ENCODE measurements at places on chromosomes 1 and 21.

DNA sequence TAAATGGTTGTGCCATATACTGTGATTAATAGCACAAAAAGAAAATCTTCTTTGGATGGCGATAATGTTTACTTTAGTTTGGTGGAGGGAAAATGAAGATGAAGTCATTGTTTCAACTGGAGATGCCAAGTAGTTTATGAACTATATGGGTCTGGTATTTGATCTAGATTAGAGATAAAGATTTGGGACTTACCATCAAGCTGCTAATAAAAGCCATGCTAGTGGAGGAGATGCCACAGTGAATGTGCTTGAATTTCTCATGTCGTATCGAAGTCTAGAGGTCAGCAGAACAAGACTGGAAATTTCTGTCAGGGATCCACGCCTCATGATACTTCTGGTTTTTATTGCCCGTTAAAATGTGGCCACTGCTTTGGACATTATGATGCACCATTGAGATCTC lies 742.0 kb downstream of the NCAM2 start:
- no peak for DNase-seq

GRCh38 chr1:166902279-166902678 lies 26.2 kb upstream of the TADA1 start:
- no peak for DNase-seq

DNA sequence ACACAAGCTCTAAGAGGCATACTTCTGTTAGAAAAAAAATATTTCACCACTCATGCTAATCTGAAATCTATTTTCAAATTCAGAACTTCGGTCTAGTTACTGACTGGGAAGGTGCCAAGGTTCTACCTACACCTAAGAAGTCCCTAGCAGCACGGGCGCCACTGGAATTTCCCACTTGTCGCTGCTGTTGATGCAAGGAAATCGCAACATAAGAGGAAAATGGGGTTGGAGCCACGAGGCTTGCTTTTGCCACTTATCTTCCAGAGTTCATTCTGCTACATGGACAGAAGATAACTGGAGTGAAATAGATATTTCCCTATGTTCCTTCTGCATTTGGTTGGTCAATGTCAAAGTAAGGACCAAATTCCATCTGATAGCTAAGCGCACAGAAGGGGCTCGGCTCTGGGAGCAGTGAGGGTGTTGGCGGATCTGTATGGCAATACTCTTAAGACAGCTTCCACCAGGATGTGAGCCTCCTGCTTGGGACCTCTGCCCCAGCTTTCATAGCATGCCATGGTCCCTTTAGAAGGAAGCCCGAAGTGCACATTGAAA lies 47.2 kb downstream of the RCAN1 start:
- DNase-seq: no peak

GRCh38 chr1:228841632-228842031 lies 106.4 kb downstream of the RHOU start:
- no peak for DNase-seq

DNA sequence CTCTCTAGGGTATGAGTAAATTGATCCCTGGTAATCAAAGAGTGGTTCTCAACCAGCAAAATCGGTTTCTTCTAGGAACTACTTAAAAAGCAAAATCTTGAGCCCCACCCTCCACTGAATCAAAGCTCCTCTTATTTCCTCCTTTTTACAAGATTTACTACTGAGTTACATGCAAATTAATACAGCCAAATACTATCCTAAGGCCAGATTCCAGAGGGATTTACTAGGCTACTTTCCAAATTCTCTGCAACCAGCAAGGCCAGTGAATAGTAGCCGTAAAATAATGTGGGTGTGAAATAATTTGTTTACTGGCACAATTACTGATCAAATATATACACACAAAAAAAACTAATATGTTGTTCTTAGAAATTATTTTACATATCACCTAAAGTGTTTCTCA lies 1583.8 kb downstream of the NCAM2 start:
- no peak for DNase-seq

DNA sequence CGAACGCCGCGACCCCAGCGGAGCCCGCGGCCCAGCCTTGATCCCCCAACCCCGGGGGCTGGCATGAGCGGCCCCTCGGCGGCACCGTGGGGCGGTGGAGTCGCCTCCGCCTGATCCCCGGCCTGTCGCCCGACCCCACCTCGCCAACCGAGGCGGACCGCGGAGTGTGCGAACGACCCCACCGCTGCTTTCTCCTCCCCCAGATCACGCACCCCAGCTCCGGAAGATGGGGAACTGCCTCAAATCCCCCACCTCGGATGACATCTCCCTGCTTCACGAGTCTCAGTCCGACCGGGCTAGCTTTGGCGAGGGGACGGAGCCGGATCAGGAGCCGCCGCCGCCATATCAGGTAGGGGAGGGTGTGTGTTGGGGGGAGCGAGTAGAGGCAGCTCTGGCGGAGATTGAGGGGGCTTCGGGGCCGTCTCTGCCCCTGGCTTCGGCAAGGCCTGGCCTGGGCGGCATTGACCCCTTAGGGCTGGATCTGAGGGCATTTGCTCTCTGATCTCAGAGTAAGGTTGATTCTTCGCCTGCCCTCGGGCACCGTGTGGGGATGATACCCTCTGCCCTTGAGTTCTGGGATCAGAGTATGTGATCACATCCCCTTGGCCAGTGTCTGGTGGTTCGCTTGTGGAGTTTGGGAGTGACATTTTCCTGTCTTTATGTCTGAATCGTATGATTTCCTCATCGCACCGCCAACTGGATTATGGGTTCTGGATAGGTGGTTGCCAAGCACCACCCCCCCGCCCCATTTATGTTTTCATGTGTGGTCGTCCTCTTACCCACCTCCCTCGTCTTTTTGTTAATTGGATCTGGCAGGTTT lies 668 bp downstream of the RNF11 start:
- DNase-seq: peak; percentile 35

GRCh38 chr1:245493029-245493428 lies 338.2 kb downstream of the KIF26B start:
- no peak for DNase-seq

DNA sequence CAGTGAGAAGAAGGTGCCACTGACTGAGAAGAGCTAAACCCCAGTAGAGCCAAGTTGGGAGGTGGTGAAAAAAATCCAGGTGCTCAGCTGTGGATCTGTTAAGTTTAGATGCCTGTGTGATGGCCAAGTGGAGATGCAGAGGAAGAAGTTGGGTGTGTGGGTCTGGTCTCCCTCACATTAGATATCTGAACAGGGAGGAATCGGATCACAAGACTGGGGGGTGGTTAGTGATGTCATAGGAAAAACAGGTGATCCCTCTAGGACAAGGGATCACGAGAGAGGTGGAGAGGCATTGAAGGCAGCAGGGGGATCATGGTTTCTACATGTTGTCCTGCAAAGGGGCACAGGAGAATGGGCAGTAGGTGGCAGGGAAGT lies 22.6 kb downstream of the KCNK1 start:
- no peak for DNase-seq

DNA sequence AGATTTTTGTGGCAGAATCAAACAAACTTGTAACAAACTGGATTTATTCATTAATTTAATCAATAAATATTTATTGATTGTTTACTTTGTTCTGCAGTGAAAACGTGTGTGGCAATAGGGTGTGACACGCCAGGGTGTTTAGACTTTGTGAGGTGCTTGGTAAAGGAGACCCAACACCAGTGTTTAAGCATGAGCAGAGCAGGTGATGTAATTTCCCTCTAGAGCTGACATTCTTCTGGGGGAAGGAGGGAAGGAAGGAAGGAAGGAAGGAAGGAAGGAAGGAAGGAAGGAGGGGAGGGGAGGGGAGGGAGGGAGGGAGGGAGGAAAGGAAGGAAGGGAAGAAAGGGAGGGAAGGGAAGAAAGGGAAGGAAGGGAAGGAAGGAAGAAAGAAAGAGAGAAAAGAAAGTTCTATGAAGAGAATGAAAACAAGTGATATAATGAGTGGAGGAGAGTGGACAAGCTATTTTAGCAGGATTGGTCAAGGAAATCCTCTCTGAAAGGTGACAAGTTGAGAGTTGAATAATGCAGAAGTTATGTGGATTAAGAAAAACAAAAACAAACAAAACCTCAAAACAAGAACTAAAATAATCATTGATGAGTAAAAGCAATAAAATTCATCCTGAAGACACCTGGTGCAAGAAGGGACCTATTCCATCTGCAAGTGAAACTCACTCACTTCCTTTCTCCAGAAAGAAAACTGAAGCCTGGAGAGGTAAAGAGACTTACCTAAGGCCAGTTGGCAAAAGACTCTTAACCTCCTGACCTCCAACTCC lies 60.8 kb downstream of the TSEN15 start:
- no peak for DNase-seq

DNA sequence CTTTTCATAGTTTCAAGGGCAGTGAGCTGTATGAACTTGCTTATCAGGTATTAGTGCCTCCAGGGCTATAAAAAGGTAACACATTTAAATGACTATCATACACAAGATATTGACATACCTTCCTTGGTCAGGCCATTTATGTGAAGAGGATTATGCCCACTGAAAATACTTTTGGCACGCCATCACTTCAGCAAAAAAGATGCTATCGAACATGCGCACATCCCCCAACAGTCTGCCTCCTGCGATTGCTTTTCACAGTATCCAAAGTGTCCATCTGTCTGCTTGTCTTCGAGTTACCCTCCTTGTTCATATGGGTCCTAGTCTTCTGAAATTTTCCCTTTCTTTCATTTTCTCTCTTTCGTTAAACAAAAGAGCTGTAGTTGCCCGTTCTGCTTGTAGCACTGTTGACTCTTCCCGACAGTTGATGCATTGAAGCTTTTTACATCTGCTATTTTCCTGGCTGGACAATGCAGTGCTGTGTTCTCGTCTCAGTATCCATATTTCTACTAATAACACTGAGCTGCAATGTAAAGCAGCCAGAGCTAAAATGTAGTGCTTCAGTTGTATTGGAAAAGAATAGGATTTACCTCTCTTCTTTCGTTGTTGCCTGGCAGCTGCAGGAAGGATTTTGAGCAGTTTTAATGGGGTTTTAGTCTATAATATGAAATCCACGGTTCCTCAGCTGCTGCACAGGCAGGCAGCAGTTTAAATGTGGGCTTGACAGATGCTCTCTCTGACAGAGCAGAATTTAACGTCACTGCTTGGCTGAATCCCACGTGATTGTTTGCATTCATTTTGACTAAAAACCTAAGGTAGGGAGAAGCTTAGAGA lies at the start of gene B3GALT2:
Gene B3GALT2 (minus strand): TSS at position 713 of the 831 bp plus-strand sequence. CDS start 5,051 bp downstream, outside the sequence.
- DNase-seq: no peak

GRCh38 chr1:10459184-10459583 lies 9.4 kb downstream of the CORT start:
- no peak for DNase-seq

DNA sequence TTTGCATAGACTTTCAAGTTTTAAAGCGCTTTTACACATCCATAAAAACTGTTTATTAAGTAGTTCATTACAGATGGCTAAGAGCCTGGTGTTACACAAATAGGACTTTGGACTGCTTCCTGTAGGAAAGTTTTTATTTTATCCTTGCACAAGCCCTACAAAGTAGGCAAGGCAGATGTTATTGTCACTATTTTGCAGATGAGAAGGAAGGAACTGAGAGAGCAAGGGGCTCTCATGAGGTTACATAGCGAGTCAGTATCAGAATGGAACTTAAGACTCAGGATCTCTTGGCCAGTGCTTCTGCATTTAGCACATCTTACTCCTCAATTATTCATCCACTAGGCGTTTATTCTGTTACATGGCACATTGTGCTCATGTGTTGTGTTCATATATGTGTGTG lies 2.6 kb upstream of the MAPKAPK2 start:
- no peak for DNase-seq

DNA sequence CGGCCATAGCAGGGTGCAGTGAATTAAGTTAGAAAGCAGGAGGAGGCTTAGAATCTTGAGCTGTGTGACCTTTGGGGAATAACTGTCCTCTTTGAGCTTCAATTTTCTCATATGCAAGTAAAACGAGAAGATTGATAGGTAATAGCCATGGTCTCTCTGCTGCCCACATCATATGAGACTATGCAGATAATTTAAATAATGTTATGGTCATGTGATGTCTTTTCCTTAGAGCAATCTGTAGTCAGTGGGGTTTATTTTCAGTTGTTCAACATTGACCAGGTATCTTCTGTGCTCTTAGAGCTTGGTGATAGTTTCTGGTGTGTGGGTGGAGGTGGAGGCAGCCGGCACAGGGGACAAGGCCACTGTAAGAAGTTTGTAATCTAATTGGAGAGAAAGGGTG lies 537.1 kb downstream of the KIF26B start:
- no peak for DNase-seq

DNA sequence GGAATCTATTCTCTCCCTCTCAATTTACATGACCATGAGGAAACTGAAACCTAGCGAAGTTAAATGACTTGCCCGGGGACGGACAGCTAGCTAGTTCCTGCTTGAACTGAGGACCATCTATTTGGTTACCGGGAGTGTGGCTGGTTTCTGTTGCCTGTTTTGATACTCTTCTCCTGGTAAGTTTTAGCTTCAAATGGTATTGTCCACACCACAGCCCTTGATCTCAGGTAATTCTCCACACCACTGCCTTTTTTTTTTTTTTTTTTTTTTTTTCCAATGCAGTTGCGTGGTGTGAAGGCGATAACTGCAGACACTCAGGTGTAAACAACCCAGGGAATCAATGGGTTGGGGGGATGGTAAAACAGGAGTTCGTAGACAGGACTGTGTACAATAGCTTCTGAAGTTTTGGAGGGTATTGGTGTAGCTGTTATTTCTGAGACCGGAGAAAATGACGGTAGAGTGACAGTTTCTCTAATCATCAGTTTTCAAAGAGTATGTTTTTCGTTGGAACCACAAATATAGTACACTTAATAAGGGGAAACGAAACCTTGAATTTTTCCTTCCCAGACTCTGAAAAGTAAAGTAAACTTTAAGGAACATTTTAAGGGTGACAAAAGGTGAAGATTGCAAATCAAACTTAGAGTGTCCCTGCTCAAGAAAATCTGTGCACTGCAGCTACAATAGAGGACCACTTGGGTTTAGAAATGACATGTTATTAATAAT lies 125.3 kb upstream of the CACYBP start:
- no peak for DNase-seq

GRCh38 chr1:55696181-55696754 lies 481.1 kb upstream of the USP24 start:
- DNase-seq: no peak

GRCh38 chr1:39509360-39510009 lies 18.0 kb downstream of the BMP8A start:
- no peak for DNase-seq

- no peak for DNase-seq
These were observed 62.6 kb upstream of the MACF1 start for GRCh38 chr1:39141925-39142324.

DNA sequence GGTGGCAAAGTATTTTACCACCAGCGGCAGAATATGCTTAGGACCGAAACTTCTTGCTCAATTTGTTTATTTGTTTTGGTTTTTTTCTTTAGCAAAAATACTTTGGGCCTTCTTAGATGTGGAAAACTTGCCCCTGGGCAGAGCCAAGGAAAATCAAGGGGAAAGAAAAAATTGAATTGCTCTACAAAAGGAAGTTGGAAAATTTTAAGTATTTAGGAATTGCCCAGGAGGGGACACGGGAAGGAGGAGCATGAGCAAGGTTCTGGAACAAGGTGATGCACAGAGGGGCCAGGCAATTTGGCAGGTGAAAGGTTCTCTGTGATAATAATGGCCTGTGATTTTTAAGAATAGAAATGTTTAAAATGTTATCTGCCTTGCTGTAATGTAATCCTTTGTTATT lies 28.6 kb downstream of the SGIP1 start:
- DNase-seq: no peak

GRCh38 chr1:152757747-152758146 lies at the start of gene KPRP:
KPRP (plus strand) TSS chr1:152758025; CDS start chr1:152759589, 1,564 bp downstream.
- DNase-seq: no peak

GRCh38 chr1:228083871-228084278 lies 1.4 kb downstream of the ARF1 start:
- DNase-seq: no peak

Data from stimulated activated naive CD4-positive, alpha-beta T cell (primary cell).